Stimulated activated CD4-positive, alpha-beta T cell treated with anti-CD3 and anti-CD28 coated beads, Interleukin-1b, Interleukin-23, amount 100 ng/mL, for 1 hour (primary cell): ENCODE measurements at places on chromosomes 6 and 20.

DNA sequence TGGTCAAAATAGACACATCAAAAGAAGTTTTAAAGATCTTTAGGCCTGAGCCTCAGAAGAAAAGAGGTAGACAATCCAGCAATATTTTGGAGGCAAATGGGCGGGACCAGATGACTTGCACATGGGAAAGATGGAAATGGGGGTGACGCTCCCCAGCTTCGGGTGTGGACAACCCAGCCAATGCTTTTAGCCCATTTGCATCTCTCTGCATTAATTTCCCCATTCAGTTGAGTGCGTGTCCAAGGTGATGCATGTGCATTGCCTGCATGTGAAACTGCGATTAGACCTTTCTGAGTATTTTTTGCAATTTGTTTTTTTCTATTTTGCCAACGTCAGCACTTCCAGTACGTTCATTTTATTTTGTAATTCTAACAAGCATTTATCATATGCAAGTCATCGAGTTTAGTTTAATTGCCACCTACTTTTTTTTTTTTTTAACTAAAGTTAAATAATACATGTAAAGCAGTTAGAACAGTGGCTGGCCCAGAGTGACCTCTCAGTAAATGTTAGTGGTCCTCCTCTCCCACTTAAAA is 24.2 kb downstream of the PDRG1 start:
- DNase-seq = no peak

- no peak for DNase-seq
Observed at GRCh38 chr20:18832546-18833200, 19.1 kb downstream of the SCP2D1 start.

DNA sequence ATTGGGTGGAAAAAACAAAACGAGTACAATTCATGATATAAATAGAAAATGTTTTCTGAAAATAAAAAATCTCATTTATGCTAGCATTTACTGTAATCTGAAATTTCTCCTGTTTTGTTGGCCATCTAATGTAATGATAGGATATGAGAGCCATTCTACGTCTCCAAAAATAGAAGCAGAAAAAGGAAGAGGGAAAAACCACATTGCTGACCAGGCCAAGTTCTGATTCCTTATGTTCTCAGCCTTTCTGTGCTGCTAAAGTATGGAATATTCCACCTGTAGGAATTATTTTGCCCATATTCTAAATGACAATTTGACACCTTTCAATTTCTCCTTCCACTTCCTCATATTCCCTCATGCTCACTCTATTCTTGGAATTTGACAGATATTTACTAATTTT is 110.2 kb downstream of the TBXT start:
- no peak for DNase-seq

GRCh38 chr6:93471281-93471680 is 51.9 kb upstream of the EPHA7 start:
- no peak for DNase-seq

DNA sequence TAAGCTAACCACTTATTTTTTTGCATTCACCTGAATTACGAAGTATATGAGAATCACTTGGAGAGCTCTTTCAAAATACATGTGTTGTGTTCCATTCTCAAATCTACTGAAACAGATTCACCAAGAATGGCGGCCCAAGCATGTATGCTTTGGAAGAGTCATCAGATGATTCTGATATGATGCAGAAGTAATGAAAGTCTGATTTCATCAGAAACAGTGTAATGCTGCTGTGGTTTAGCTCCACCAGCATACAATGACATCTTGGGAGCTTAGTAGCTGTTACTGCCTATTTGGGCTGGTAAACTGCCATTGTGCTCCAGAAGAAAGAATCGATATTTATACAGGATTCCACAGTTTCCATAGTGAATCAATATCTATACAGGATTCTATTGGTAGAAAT is 52.9 kb downstream of the UBR2 start:
- no peak for DNase-seq

GRCh38 chr6:125307150-125307838 is 5.5 kb upstream of the HDDC2 start:
- DNase-seq = no peak

DNA sequence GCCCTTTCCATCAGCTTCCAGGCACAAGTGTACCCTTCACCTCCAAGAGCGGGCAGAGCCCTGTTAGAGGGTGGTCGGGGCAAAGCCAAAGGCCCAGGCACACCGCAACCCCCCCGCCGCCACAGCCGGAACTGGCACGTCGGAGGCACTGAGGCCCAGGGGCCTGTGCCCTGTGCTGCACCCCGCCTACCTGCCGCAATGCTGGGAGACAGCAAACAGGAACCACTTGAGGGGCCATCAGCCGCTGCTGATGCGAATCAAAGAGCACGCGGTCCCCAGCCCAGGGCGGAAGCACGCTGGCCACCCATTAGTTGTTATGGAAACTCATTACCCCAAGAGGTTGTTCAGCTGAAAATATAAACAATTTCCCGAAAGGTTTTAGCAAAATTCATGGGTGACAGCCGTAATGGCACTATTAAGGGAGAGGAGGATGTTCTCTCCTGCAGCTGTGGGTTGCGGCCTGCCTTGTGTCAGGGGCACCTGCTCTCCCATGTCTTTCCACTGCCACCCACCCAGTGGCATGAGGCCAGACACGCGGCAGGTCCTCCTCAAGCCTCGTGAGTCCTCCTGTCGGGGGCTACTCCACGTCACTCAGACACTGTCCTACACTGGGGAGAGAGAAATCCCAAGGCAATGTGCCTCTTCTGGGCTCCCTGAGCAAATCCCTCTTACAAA is 65.3 kb downstream of the EDN3 start:
- DNase-seq = no peak

DNA sequence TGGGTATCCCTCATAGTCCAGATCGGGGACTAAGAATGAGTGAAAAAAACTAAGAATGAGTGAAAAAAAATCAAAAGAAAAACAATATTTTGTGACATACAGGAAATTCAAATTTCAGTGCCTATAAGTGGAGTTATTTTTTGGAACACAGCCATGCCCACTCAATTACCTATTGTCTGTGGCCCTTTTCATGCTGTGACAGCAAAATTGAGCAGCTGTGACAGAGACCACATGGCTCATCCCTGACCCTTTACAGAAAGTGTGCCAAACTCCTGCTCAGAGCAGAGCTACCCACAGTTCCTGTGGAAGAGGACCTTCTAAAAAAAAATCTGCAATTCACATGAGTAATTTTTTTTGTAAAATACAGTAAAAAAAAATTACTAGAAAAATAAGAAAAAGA is 1.4 kb downstream of the NCR2 start:
- DNase-seq = no peak

DNA sequence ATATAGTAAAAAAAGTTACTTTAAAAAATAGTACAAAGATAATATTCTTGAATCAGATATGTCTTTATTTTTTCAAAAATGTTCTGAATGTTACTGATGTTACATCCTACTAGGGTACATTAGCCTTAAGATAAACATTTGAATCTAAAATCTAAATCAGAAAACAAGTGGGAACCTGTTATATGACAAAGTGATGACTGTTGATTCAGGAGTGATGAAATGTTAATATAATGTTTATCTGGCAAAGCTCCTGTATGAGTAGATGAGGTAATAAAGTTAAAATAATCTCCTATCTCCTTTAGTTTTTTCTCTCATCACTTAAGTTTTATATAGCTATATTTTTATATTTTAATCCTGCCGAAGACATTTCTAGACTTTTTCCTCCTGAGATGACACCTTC is 4.2 kb downstream of the DOP1A start:
- no peak for DNase-seq

DNA sequence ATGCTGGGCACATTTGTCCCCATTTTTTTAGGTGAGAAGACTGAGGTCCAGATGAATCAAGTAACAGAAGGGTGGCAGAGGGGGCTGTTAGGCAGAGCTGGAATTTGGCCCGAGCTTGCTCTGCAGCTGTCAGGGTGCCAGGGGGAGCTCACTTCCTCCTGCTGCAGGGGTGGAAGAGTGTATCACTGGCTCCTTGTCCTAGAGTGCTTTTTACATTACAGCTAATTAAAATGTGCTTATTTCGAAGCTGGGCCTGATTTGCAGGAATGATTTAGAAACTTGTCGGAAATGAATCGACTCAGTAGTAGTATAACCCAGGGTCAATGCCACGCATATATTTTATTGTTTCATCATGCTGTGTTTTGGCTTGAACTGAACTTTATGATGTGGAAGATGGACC is 11.1 kb downstream of the TOX2 start:
- no peak for DNase-seq

GRCh38 chr6:155162682-155163081 is 101.1 kb upstream of the CLDN20 start:
- DNase-seq = no peak

DNA sequence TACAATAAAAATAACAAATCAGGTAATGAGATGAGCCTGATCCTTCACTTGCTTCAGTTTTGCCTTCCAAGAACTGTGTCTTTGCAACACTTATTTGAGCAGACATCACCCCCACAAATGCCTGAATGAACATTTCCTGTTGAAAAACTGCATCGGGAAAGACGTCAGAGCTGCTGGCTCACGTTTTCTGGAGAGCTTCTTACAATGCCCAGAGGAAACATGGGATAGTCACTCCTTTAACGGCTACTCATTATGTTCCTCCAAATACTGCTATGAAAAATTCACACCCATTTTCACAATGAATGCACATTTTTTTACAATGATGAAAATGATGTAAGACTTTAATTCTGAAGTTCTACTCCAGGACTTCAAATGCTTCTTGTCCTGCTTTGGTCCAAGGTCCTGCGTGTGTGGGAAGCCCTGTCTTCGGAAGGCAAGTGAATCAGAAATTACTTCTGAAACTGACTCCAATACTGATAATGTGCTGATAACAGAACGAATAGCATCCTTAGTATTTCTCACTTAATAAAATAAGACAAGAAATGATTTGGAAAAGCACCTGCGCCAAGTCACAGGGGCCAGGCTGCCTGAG is 238.0 kb downstream of the ANKRD60 start:
- no peak for DNase-seq

DNA sequence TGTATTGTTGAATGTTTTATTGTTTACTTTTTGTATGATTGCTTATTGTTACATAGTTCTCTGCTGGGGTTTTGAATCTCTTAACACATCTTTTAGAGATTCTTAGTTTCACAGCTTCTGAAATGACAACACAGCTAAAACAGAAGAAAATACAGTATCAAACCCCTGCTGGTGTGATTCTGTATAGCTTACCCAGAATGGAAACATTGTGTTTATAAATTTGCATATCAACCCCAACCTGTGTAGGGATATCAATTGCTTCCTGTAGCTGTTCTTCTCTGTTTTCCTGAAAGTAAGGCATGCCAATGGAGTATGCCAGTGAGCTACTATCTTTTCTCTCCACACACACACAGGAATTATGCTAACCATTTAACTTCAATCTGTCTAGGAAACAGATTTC is 64.3 kb upstream of the ID4 start:
- no peak for DNase-seq

- no peak for DNase-seq
Observed at GRCh38 chr6:109349419-109349987, 32.8 kb downstream of the CD164 start.
